Activated CD4-positive, alpha-beta memory T cell treated with anti-CD3 and anti-CD28 coated beads for 36 hours (primary cell): ENCODE measurements at places on chromosomes 1 and 21.
A peak's percentile ranks its signal among the peaks of the same experiment; 100 is the strongest.

DNA sequence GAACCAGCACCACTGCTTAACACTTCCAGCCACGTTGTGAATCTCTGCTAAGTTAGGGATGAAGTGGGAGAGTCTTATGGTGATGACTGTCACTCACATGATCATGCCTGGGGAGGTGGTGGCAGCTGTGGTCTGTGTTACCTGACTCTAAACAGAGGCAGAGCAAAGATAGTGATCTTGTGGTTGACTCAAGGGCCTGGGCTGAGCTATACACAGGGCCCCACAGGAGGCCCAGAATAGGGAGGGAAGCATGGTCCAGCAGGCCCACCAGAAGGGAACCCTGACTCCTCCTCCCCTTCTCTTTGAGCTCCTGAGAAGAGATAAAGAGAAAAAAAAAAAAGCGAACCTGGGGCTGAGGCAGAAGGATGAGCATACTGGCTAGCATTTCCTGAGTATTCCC lies 55.0 kb downstream of the PLXNA2 start:
- DNase-seq, result no peak

- peak; percentile 71 for DNase-seq
These were observed 16.0 kb downstream of the OR2T11 start for GRCh38 chr1:248618878-248619277.

- no peak for DNase-seq
These were observed 65.5 kb downstream of the SCCPDH start for GRCh38 chr1:246789454-246790339.

GRCh38 chr21:41431788-41432548 lies 5.9 kb downstream of the MX1 start:
- no peak for DNase-seq

DNA sequence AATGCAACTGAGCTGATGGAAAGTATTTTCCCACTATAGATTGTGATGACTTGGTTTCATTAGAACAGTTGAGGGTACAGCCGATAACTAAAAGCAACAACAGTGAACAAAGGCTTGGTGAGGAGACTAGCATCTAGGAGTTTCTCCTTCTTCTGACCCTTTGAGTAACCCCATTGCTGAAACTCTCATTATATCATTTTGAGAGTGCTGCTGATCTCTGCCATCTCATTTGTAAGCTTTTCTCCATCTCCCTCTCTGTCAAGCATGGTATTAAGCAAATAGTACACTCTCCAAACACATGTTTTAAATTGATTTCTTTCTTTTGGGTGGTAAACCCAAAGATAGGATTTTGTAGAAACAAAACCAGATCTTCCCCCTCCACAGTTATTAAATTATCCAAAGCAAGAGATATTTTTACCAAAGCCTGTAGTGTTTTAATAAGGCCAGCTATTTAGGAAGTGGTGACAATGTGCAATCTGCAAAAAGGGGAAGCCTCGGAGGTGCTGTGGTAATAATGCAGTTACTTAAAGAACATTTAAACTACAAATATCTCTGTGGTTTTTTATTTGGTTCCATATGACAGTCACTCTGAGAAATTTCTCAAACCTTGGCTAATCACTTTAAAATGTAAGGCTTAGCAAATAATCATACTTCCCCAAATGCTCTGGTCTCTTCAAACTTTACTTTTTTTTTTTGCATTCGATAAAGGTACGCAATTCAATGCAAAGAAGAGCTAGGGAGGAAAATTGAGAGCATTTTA lies 287.5 kb downstream of the HLX start:
- no peak for DNase-seq

GRCh38 chr1:2971101-2971501 lies 50.2 kb upstream of the ACTRT2 start:
- no peak for DNase-seq

DNA sequence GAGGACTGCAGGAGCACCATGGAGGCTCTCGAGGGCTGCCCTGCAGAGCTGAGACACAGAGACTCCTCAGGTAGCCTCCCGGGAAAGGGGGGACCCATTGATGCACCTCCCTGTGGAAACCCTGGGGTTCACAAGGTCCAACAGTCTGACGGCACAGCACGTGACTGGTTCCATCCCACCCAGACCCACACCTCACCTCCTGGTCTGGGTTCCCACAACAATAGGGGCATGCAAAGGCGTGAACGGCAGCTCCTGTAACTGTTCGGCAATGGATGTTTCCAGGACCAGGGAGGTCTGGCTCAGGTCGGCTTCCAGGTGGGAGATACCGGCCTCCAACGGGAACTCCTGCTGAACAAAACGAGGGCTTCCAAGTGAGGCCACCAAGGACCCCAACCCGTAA lies 86.8 kb downstream of the NPHP4 start:
- DNase-seq, result no peak

DNA sequence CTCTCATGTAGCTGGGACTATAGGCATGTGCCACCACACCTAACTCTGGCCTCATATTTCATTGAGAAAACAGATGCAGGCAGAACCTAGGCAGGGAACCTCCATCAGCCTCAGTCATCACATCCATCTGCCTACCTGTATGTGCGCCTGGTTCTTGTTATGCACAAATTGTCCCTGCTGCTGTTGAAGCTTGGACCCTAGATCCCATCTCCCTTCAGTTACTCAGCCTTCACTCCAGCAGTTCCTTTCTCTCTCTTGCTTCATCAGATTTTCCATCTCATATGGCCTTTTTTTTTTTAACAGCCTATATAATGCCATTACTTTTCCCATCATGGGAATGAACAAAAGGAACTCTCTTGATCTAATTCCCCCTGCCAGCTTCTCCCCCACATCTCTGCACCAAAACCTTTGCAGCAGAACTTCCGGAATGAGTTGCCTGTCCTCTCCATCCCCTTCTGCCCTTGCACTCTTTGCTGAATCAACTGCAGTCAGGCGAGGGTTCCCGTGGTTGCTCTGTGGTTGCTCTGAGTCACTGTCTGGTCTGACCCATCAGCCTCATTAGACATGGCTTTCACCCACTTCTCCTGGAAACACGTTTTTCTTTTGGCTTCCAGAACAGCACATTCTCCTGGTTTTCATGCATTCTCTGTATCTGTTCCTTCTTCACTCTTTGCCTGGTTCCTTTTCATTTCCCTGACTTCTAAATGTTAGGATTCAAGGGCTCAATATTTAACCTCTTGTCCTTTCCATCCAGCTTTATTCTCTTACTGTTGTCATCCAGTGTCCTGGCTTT lies 41.5 kb downstream of the UBE4B start:
- DNase-seq, result peak; percentile 88

DNA sequence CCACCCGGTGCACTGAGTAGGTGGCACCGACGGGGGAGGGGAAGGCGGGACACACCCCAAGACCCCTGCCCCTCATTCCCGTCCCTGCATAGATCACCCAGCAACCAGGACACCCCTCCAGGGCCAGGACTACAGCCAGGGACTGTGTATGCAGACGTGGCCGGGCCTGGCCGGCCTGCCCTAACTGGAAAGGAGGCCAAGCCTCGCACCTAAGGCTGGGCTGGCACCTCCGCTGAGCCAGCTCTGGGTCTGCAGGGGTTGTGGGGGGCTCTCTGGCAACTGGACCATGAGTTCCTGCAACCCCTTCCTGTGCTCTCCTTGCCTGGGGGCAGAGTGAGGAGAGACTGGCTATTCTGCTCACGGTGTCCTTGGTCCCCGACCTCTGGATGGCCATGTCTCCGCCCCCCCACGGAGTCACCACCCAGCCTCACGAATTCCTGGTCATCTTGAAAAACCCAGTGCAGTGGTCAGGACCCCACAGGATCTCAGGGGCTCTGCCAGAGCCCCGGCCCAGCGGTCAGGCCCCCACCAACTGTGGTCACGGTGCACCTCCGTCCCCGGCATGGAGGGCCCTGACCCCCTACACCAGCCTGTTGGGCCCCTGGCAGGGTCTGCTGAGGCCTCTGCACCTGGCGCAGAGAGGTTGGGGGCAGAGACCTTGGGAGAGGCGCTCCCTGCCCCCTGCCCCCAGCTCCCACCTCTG lies 1.1 kb upstream of the FNDC10 start:
- no peak for DNase-seq
